H1 (cell line): ENCODE measurements at places on chromosomes 11 and 22.

DNA sequence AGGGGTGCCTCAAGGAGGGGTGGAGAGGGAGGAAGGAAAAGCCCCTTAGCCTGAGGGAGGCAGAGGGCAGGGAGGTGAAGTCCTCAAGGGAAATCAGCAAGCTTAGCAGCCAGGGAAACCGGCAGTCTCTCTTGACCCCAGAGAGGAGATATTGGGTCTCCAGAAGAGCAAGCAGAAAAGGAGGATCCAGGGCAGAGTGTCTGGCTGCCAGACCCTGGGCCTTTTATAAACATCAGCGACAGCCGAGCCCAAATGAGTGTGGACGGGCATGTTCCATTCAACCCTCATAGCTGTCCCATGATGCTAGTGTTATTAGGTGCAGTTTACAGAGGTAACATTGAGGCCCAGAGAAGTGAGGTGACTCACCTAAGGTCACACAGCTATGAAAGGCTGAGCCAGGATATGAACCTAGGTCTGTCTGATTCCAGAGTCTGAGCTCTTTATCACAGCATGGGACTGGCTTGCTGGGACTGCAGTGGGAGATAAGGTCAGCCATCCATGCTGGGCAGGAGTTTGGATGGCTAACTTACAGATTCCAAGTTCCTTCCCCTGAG is 9.3 kb downstream of the PRDM11 start:
- DNase-seq: no peak

- no peak for DNase-seq
Measured at GRCh38 chr11:107908211-107908610, 20.0 kb upstream of the RAB39A start.

DNA sequence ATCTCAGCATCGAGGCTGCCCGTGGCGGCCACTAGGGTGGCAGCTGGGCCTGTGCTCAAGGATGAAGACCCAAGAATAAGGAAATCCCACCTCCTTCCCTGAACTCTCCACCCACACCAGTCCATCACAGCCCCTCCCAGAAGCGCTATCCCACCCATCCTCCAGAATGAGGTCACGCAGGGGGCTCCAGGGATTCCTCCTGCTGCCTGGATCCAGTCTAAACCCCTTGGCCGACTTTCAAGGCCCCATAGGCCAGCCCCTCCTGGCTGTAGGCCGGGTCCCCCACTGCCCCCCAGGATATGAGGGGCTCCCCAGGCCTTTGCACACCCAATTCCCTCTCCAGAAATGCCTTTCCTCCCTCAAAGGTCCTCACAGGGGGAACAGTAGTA is 19.0 kb upstream of the SCGB1A1 start:
- no peak for DNase-seq

- no peak for DNase-seq
Measured at GRCh38 chr11:133928628-133929059, 28.1 kb downstream of the IGSF9B start.

- DNase-seq: peak; percentile 82
Measured at GRCh38 chr22:19035474-19036228, 86.6 kb downstream of the DGCR2 start.

DNA sequence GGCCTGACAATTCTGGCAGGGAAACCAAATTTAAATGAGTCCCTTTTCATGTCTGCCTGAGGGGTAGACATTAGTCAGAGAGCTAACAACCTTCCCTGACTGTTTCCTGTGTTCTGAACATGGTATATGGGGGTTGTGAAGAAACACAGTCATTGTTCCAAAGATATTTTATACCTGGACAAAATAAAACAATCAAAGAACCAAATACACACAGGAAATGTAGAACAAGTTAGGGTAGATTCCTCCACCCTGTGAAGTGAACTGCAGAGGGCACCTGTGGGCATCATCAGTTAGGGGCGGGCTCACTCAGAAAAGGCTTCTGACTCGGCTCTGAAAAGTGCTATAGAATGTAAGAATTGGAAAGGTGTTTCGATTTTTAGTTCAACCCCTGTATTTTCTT is 231.9 kb upstream of the CADM1 start:
- no peak for DNase-seq

- DNase-seq: no peak
Measured at GRCh38 chr11:36394926-36395325, 98.8 kb downstream of the PRR5L start.

GRCh38 chr11:49851971-49852389 is 100.2 kb upstream of the OR4C13 start:
- DNase-seq: no peak

- no peak for DNase-seq
Measured at GRCh38 chr22:35582218-35582860, 34.8 kb downstream of the MB start.

DNA sequence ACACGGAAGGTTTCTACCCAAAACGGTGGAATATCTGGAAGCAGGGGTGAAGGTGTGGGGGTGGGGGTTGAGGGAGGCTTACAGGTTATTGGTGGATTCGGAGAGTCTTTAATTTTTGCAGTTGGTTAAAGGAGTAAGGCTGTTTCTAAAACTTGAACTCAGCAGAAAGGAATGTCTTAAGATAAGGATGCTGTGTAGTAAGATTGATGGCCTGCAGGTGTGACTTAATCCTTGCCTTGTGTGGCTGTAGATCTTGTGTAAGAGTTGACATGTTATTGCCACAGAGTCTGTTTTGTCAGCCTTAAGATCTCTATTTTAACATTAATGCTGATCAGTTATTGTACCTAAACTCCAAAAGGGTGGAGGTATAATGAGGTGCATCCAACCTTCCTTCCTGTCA is 16.4 kb upstream of the OR6M1 start:
- DNase-seq: no peak

DNA sequence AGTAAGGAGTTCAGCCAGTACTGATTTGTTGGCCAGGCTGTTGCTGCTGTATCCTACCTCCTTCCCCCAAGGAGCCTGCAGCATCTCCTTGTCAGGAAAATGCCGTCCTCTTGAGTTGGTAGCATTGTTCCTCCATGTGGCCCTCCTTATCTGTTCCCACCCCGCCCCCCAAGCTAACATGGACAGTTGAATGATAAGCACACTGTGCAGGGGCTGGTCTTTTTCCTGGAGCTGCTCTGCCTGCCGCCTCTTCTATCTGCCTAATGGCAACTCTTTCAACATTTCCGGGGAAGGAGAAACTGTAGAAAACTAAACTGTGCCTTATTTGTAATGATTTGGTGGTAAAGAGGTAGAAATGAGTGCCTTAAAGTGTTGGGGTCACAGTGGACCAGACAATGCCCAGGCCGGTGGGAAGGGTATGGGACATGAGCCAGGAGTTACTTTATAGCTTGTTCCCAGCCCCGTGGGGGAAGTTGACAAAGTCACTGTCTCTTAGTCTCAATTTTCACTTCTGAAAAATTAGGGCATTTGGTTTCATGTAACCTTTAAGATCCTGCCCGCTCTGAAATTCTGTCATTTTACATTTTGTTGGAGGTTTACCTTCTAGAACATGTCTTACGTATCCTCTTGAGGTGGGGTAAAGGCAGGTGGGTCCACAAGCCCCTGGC is 4.5 kb downstream of the FAM118A start:
- DNase-seq: no peak

- DNase-seq: no peak
Measured at GRCh38 chr11:119099711-119100110, 1.9 kb downstream of the DPAGT1 start.

GRCh38 chr11:29913352-29913751 is 103.5 kb downstream of the KCNA4 start:
- no peak for DNase-seq

GRCh38 chr11:87972133-87972532 is 203.1 kb downstream of the RAB38 start:
- DNase-seq: no peak

GRCh38 chr11:35363854-35364780 is 55.2 kb downstream of the SLC1A2 start:
- DNase-seq: no peak

DNA sequence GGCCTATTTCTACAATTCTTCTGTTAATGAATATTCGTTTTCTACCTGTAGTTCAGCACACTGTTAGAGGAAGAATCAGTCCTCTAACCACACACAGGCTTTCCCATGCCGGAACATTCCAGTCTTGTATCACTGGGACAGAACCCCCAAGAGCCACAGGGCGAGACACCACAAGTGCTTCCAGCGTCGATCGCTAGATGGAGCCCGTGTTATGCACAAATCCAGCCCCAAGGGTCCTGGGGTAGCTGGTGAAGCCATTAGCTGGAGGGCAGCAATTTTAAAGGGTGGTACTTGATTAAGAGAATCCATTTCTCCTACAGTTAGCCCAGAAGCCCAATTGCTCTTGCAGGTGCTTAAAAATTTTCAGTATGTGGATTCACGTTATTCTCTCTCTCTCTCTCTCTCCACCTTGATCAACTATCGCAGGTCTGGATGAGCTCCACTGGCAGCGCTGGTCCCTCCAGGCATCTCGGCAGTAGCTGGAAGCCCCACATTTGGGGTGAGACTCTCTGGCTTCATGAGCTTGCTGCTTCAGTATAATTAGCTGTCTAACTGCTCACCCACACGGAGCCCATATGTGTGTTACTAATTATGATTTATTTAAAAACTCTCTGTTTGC is 148.2 kb upstream of the SNX19 start:
- DNase-seq: peak; percentile 93

GRCh38 chr22:39312410-39312809 is 7.0 kb downstream of the RPL3 start:
- no peak for DNase-seq

DNA sequence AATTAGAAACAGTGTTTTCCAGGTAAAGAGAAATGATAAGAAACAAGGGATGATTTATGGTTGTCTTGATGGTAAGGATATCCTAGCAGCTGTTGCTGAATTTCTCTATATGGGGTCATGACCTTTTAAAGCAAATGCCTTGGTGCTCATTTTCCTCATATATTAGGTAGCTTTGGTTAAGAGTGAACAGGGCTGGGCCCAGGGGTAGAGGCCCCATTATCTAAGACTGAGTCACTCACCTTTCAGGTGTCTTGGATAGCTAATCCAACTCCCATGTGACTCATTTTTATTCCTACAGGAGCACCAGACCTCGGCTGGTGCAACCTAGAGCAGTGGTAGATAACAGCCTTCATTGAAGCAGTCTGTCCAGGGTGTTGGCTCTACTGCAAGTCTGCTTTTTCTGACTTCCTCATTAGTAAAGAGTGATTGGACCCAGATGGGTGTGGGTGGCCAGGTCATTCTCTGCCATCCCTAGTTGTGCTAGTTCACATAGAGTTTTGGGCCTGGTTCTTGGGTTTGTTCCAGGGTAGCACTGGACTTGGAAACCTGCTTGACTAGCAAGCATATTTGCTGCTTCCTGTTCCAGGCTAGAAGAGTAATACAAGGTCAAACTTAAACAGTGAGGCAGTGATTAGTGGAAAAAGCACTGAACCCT is 37.4 kb downstream of the CTNND1 start:
- no peak for DNase-seq

DNA sequence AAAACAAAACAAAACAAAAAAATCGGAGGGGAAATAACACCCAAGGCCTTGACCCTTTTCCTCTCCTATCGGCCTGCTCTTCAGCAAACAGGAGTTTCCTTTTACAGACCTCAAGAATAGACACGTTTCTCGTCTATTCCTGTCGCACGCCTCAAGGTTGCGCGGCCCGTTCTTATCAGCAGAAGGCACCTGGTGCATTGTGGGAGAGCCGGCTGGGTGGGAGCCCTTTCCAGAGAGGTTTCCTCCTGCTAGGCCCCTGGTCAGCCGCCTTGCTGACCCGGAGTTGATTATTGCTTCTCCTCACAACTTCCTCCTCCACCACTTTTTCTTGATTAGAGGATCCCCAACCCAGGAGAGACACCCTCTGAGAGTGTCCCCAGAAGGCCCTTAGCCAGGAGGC is 497.3 kb downstream of the MIAT start:
- DNase-seq: no peak

DNA sequence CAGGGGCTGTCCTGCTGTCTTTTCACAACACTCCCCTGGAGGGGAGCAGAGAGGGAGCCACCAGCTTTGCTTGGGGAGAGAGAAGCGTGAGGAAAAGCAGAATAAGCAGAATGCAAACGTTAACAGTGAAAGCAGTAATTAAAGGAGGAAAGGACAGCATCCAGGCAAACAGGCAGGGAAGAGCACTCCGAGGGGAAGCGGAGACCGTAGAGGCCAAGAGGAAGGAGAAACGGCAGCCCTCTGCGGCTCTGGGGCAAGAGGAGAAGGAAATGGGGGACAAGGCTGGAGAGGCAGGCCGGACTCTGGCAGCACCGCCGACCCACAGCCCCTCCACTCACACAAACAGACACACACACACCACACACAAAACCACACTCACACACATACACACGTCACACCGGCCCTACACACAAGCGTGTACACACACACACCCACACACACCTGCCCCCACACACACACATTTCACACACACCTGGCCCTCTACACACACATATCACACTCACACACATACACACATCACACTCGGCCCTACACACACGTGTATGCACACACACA is 449.8 kb downstream of the SOX6 start:
- DNase-seq: no peak

GRCh38 chr11:18798799-18799469 is 7.3 kb upstream of the PTPN5 start:
- DNase-seq: no peak

- no peak for DNase-seq
Measured at GRCh38 chr22:21855676-21856075, 11.8 kb downstream of the MAPK1 start.

DNA sequence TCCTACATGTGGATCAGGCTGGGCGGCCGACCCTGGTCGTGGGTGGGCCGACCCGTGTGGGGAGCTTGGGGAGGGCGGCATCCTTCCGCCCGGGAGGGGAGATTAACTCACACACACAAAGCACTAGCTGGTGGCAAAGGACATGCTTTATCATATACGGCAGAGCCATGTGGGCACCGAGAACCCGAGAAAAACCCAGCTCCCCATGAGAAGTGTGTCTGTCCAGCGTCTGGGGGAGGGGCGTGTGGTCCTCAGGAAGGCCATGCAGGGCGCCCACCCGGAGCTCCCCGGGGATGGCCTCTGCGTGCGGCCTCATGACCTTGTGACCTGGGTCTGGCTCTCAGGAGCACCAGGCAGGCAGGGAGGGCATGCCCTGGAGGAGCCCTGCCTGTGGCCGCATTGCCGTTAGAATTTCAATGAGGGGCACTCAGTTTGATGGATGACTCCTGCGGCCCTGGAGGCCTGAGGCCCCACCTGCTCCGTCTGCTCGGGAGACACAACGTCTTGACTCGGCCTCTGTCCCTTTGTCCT is 39.4 kb upstream of the TOLLIP start:
- no peak for DNase-seq
